ENCODE measurements at places on chromosomes 12 and 14.

GRCh38 chr12:43107026-43107775, 444.8 kb downstream of the ADAMTS20 start:
- no peak for DNase-seq

DNA sequence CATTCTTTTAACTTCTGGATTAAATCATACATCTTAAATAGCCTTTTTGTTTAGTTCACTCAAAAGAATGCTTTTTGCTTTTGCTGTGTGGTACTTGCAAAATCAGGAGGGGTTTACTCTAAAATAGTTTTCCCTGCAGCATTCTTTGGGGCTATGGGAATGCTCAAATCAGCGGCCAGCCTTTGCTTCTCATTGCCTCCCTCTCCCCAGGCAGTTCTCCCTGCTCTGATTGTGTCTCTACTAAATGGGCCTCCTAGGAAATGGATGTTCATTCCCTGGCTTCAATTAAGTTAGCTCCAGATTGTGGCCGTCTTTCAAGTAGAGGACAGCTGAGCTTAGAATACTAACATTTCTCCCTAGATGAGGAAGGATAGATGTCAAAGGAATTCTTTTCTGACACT, 4.4 kb downstream of the TULP3 start:
- no peak for DNase-seq

DNA sequence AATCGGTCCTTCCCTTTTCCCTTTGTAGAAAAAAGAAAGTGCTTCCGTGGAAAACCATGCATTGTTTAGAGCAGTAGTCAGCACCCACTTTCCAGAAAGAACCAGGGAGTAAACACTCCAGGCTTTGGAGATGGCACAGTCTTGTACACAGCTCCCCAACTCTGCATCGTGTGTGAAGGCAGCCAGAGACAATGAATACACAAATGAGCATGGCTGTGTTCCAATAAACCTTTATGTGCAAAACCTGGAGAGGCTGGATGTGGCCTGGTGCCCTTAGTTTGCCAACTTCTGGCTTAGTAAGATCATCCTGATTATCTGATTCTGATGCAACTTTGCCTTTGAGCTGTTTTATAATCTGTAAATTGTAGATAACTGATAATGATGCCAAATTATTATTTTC, 463.4 kb upstream of the TMEM132C start:
- DNase-seq: no peak

DNA sequence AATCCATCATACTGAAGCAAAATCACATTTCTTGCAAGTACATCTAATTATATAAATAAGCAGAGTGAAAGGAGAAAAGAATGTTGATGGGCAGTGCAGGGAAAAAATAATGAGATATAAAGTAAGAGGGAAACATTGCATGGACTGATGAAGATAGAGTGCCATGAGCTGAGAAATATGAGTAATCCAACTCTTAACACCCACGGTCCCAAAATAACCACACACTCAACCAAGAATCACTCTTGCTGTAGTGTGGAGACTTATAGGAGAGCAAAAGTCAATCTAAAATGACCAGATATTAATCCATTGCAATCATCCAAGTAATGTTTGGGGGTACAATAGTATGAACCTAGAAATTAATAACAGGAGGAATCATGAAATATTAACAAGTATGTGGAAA, 40.2 kb downstream of the MYF5 start:
- DNase-seq: no peak

GRCh38 chr14:64556526-64556925, 6.8 kb downstream of the PPP1R36 start:
- DNase-seq: no peak

DNA sequence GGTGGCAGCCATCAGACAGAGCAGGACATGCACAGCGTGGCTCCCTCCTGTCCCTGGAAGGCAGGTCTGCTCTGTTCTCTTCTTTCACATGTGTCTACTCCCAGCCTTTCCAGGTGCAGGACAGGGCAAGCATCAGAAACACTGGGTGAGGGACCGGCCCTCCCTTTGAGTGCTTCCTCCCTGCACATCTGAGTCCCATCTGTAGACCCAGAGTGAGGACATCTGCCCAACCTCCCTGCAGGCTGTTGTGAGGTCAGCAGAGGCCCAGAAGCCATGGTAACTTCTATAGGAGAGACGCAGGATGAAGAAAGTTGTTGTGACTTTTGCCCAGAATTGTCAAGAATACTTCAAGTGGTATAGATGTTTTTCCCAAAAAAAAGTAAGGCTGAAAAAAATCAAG, 282.7 kb downstream of the CACNA1C start:
- DNase-seq: no peak

DNA sequence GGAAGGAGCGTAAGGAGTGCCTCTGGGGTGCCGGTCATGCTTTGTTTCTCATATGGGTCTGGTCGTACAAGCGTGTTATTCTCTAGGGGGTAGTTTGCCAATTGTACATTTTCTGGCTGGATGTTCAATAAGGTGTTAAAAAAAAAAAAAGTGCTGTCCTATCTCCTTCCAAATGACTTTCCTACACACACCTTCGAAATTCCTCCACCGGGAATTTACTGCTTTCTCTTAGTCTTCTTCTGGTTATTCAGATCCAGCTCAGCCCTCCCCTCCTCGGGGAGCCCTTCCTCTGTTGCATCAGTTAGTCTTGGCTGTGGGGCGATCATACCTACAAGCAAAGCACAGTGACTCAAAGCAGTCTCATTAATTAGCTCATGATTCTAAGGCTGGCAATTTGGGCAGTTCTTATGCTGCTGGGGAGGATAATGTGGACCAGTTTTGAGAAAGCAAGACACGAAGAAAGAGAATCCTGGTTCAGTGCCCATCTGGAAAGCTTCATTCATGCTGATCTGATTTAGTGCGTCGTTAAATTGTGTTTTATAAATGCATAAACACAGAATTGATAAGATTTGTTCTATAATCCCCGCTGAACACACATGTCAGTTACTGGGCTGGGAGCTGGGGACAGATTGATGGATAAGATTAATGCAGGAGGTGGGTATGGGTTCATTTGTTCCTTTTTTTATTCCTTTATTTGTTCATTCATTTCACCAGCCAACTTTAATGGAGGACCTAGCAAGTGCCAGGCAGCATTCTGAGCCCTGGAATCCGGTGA, 9.2 kb upstream of the CLMN start:
- DNase-seq: no peak

DNA sequence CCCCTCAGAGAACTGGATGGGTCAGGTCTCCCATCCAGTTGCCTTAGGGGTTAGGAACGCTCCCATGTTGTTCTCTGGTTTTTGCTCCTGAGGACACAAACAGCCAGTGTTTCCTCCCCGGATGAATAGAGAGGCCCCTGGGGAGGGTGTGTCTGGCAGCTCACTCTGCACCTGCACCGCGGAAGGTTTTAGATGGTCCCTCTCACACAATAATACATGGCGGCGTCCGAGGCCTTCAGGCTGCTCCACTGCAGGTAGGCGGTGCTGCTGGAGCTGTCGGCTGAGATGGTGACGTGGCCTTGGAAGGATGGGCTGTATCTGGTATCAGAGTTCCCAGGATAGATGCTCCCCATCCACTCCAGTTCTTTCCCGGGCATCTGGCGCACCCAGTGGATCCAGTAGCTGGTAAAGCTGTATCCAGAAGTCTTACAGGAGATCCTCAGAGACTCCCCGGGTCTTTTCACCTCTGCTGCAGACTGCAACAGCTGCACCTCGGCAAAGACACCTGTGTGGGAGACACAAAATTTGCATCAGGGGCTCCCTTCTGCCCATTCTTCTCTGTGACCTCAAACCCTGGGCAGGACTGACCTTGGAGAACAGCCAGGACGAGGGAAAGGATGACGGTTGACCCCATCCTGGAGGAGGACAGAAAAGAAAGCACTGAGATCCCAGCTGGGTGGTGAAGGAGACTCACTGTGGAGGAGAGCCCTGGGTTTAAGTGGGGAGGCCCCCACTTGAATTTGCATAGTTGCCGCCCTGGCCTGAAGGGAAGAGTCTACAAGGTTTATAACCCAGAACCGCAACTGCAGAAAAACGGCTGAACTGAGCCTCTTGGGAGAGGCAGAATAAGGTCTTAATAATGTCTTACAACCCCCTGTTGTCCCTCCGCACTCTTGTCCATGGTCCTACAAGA, 1324.8 kb downstream of the TMEM121 start:
- DNase-seq: no peak

GRCh38 chr14:89251061-89251460, 166.0 kb downstream of the FOXN3 start:
- no peak for DNase-seq

- no peak for DNase-seq
Observed at GRCh38 chr12:128753438-128753837, 70.3 kb downstream of the SLC15A4 start.

- no peak for DNase-seq
Observed at GRCh38 chr12:114213055-114213581, 192.8 kb downstream of the TBX5 start.

- no peak for DNase-seq
Observed at GRCh38 chr14:95493503-95493902, 22.9 kb downstream of the SYNE3 start.

DNA sequence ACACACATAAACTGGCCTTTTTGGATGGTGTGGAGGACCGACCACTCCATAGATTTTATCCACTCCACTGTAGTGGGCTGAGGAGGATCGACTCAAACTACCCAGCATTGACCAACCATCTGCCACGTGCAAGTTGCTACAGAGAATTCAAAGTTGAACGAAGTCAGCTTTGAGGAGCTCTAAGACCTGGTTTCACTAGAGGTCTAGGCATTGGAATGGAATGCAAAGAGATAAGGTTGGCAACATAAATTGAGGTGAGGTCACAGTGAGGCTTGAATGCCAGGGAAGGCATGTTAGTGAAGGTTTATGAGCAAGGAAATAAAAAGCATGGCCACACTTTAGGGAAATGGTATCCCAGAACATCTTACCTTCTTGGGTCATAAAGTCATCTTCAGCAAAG, 14.5 kb downstream of the VWF start:
- no peak for DNase-seq

GRCh38 chr12:44830566-44831055, 45.5 kb downstream of the NELL2 start:
- DNase-seq: no peak

DNA sequence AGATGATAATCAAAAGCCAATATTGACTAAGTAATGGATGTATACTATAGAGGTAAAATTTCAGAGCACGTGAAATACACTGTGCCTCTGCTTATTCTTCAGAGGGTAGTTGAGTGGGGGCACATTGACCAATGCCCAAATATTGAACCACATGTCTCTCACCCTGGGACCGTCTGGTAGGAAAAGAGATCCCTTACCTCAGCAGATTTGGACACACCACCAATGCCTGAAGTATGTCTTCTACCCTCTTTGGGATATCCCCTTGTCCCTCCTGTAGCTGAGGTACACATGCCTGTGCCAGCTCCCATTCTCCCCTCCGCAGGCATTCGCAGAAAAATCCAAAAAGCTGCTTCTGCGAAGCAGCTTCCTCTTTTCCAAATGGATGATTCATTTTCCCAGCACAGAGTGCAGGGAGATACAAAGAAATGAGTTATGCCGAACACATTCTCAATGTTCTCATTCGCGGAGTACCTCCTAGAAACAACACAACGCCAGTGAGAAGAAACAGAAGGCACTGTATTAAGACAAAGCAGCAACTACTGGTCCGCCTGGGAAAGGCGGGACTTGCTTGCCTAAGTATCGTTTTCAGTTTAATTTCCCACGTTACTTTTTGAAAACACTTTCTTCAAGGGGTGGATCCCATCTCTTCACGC, 691 bp downstream of the ZFYVE26 start:
- no peak for DNase-seq

DNA sequence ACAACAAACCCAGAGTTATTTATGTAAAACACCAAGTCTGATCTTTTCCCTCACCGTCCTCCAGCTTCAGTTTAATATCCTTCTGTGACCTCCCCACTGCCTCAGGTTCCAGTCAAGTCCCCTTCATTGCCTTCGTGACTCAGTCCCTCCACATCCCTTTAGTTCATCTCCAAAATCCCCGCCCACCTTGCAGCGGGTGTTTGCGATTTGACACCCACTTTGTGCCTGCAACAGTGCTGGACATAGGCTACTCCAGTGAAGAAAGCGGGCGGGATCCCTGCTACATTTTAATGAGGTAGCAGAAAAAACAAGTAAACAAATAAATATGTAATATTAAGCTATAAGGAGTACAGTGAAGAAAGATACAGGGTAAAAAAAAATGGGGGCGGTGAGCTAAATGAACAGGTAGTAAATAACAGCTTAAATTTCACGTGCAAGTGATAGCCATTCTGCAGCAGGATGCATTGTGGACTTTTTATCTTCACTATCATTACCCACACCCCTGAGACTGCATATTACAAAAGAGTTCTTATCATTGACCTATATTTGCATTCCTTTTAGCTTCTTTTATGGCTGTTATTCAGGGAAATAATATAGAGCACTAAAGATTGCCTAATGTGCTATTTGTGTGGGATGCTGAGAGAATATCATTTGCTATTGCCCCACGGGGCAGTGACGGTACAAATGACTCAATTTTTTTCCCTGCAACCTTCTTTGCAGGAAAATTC, 222.8 kb upstream of the NUDT4 start:
- no peak for DNase-seq

DNA sequence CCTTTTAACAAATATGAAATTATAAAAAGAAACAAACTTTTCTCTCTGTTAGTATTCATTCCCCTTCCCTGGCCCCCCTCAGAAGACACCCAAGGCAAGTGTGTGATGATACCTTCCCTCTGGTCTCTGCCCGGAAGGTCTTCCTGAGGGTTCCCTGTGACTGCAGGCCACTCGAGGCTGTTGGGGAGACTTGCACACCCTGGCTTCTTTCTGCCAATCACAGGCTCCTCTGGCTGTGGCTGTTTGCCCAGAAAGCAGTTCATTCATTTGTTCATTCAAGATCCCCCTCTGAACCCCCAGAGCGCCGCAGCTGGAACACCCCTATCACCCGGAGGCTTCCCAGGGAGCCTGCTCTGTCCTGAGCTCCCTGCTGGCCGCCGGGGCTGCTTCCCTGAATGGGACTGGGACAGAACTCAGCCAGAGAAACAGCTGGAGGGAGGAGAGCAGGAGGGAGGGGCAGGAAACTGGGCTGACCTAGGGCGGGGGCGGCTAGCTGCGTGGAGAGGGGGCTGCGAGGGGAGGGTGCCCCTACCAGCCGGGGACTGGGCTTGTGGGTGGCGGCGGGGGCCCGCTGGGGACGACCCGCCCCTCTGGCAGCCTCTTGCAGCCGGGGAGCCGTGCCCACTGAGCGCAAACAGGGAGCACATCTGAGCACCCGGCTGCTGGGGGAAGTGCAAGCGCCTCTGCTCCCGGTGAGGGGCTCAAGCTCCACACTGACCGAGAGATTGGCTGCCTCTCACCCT, at the start of gene CMKLR1:
Gene CMKLR1, minus strand, starts transcription at position 397 of the 743 bp plus-strand sequence. CDS start 45,720 bp downstream, outside the sequence.
- DNase-seq: no peak

DNA sequence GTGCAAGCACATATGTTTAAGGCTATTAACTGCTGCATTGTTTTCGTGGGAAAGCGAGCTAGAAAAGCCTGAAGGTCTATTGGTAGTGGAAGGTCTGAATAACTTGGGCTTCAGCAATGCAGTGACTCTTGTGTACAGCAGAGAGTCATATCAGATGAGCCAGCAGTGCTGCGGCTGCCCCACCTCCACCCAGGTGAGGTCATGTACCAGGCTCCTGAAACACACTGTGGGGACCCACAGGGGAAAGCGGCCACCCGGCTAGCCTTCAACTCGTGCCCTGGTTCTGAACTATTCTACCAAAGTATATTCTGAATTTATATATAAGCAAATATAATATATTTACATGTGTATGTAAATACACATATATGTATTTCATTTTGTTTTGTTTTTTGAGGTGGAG, 12.7 kb upstream of the RAN start:
- DNase-seq: no peak
